ENCODE measurements at places on chromosomes 4 and X. TPM values are rescaled to one million over a fixed set of nuclear protein-coding genes. Genes with fewer than 3 reads are reported as not detected.

DNA sequence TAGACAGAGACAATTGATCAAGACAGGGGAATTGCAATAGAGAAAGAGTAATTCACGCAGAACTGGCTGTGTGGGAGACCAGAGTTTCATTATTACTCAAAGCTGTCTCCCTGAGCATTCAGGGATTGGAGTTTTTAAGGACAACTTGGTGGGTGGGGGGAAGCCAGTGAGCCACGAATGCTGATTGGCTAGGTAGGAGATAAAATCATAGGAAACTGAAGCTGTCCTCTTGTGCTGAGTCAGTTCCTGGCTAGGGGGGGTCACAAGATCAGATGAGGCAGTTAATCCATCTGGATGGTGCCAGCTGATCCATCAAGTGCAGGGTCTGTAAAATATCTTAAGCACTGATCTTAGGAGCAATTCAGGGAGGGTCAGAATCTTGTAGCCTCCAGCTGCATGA, 358.6 kb downstream of the GPM6A start:
- DNase-seq: no peak

DNA sequence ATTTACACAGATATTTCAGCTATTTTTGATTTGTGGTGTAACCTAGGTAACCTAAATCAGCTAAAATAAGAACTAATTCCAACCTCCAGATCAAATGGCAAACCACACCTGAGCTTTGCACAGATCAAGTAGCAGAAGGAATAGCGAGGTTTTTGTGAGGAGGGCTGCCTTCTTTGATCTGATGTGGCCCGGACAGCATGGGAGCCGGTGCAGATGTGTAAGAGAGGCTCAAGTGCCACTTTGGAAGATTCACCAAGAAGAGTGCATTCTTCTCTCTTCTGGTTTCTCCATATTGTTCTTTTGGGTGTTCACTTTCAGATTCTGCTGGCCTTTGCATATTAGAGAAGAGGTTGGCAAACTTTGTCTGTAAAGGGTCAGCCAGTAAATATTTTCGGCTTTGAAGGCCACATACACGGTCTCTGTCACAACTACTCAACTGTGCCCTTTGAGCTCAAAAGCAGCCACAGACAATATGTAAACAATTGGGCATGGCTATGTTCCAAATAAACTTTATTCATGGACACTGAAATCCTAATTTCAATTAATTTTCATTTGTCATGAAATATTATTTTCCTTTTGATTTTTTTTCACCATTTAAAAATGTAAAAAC, 78.9 kb upstream of the FAM9C start:
- DNase-seq: no peak

- no peak for DNase-seq
These were observed 36.0 kb upstream of the MXD4 start for GRCh38 chr4:2297606-2298531.

The C4orf50 gene
- 1.2 TPM for total RNA-seq

GRCh38 chr4:48585401-48585800, 95.3 kb downstream of the ZAR1 start:
- no peak for DNase-seq

DNA sequence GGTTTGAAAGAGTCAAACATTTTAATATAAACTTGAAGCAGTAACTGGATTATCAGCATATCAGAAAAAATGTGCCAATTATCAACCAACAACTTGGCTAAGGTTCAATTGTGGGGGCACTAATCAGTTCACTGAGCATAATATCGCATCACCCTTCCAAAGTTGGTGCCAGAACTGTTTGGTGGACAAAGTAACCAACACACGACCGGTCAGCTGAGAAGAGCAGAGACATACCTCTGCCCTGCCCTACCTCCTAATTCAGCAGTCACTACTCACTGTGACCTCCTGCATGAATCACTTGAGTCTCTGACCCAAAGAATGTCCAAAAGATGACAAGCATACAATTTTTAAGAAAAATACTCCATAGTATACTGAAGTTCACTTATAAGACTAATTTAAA, 53.2 kb downstream of the TSPAN5 start:
- DNase-seq: no peak

DNA sequence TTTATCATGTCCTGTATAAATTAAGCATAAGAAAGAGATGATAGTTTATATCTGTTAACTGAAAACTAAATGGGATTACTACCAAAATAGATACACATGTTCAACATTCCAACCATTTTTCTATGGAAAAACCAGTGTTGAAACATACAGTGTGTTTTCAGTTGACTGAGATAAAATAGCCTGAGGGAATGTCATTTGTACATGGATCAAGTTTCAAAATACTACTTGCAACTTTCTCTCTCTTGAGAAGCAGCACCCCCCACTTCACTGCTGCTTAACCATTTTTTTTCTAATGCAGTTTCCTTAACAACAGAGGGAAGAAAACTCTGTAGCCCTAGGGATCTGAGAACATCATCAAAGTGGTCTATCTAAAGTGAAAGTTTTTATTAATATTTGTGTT, 70.8 kb downstream of the NPNT start:
- DNase-seq: no peak

DNA sequence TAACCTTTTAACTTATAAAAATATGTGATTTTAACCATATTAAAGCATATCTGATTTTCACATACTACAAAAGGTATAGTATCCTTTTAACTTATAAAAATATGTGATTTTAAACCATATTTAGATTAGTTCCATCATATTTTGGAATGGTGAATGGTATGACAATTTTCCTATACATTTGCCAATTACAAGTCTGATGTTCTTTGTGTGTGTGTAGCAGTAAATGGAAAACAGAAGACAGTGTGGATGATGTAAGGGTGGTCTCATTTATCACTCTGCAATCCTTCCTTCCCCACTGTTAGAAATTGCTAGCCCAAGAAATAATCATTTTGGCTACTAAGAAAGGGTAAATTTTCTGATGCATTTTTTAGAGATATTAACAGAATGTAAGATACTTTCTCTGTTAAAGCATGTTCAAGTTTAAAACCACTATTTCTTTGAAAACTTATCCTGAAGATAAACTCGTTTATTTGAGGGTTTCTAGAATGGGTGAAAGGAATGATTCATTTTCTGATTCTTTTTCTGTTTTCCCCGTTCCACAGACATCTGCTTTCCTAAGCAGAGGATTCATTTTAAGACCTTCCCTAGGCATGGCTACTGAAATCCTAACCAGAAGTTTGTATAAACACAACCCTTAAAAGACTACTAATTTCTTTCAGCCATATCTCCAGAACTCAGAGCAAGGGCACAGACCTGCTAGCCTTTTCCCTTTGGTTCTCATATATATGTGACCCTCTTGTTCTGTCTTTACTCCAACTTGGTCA, 21.0 kb downstream of the NUDT6 start:
- DNase-seq: no peak

GRCh38 chr4:185654965-185655554, 119.8 kb upstream of the PDLIM3 start:
- no peak for DNase-seq

DNA sequence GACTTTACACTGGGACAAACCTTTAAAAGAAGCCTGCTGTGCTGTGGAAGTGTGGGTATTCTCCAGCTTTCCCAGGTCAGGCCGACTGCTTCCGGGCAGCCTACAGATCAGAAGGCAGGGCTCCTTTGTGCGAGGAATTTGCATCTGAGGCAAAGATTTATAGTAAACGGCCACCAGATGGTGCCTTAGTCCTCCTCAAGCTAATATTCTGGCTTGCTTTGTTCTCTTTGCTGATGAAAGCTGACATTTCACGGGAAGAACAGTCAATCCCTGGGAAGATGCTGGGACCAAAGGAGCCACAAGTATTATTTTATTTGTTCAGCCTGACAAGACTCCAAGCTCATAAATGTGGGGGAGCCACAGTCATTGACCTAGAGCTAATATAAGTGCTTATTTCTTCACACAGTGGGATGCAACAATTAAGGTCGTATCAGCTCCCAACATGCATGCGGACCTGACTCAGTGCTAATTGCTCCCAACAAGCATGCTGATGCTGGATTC, 120.7 kb upstream of the TRIM2 start:
- peak; percentile 39 for DNase-seq

DNA sequence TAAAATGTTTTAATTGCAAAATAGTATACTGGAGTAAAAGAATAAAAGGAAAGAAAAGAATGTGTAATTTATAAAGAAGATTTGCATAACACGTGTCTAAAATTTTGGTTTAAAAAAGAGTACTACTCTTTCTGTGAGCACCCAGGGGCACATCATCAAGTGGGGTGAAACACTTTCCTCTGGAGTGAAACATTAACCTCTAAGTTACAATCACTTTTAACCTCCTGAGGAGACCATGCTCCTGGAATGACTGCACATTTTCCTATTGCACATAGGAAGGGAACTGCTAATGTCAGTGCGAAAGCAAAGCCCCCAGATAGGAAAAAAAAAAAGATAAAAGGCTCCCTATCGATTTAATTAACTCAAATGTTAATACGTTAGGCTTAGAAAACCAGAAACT, 13.3 kb downstream of the VEGFC start:
- DNase-seq: no peak

GRCh38 chr4:165208741-165209388, 1.5 kb downstream of the KLHL2 start:
- peak; percentile 24 for DNase-seq

GRCh38 chr4:149676076-149676475, 139.6 kb downstream of the IQCM start:
- DNase-seq: no peak

The COL25A1 gene
- not detected for total RNA-seq

DNA sequence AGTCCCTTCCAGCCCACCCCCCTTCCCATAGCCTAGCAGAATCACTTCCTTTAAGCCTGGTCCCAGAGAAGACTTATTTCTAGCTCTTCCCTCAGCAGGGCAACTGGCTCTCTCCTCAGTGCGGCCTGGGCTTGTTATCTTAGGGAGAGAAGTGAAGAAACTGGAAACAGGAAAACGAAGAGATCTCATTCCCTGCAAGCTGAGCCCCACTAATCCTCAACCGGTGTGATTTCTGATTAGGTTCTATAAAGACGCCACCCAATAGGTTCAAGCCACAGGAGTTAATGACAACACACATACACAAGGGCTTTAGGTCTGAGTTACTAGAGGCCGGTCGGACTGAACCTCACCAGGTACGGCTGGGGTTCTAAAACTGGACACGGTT, 3.2 kb downstream of the GSX2 start:
- DNase-seq: no peak

DNA sequence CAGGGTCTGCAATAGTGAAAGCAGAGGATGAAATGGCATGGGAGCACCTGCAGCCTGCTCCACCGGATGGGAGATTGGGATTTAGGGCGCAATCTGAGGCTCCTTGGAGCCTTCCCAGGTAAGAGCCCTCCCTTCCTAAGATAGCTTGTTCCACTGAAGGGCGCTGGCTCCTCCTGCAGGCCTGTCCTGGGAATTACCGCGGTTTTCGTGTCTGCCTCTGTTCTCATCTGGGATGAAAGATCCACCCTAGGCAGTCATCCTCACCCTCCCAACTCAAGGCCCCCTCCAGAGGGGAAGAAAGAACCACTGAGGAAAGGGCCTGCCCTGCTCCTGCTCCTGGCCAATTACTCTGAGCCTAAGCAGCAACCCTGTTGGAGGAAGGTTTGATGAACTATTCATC, 547.5 kb downstream of the SMARCA1 start:
- DNase-seq: no peak

The ARAP2 gene
- 76.4 TPM for total RNA-seq

- no peak for DNase-seq
These were observed 694.2 kb upstream of the TENM3 start for GRCh38 chr4:181548873-181549575.

GRCh38 chr4:164488114-164488513, 265.8 kb upstream of the SMIM31 start:
- DNase-seq: no peak

GRCh38 chrX:331825-332495, 13.4 kb upstream of the GTPBP6 start:
- DNase-seq: no peak

The ZNF157 gene
- 0.18 TPM for total RNA-seq

The ADH4 gene
- total RNA-seq: not detected

DNA sequence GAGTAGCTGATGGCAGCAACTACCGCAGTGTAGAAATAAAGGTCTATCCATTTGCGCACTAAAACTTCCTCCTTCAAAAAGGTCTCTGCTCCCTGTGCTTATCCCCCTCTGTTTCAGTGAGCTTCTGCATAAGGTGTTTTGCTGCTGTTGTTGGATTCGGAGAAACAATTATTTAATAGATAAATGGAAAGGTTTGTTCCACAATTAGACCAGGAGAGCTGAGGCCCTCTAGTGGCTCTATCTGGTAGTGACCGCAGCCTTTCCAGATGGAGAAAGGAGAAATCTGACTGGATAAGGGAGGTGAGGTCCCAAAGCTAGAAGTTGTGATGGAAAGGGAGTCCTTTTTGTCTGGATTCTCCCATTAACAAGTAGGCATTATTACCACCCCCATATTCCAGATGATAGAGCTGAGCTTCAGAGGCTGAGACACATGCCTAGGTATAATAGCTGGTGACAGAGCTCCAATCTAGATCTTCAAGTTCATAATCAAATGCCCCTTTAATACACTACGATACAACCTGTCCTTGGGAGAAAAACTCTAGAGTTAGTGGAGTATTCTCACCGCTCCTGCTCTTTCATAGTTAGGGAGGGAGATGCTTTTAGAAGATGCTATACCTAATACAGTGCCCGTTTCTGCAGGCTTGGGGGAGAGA, 5.1 kb upstream of the GABRQ start:
- peak; percentile 21 for DNase-seq

The PPBP gene
- not detected for total RNA-seq

- DNase-seq: no peak
These were observed 119.6 kb downstream of the CBLL2 start for GRCh38 chrX:22392133-22392948.

GRCh38 chr4:137253949-137254348, 278.3 kb downstream of the PCDH18 start:
- DNase-seq: no peak

GRCh38 chr4:7462509-7462971, 27.8 kb upstream of the PSAPL1 start:
- no peak for DNase-seq

DNA sequence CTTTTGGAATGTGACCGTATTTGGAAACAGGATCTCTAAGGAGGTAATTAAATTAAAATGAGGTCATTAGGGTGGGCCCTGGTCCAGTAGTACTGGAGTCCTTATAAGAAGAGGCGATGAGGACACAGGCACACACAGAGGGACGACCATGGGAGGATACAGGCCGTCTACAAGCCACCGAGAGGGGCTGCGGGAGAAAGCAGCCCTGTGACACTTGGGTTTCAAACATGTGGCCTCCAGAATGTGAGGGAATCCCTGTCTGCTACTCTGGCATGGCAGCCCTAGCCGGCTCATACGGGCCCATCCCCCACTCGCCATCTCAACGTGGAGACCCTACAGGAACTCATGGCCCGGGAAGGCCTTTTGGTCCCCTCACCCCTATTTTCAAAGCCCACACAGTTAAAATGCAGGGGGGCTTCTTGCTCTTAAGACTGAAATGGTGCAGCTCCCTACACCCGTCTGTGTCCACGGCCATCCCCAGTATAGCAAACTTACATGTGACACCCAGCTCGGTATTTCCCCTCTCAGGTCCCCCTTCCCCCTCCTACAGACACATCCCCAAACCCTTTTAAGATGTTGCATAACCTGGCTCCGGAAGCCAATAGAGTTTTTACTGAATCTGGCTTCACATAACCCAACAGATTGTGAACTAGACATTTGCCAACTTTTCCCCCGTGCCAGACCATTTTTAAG, 124.1 kb upstream of the TBL1X start:
- DNase-seq: peak; percentile 24

- no peak for DNase-seq
These were observed 6.0 kb downstream of the RBPJ start for GRCh38 chr4:26326791-26327190.
